ENCODE measurements at places on chromosomes 2 and 18. TPM values are rescaled to one million over a fixed set of nuclear protein-coding genes. Genes with fewer than 3 reads are reported as not detected.

The SMAD4 gene
- 72.7 TPM for total RNA-seq

The CHRNG gene
- total RNA-seq: not detected

The KCNK3 gene
- total RNA-seq: not detected

The ARMC9 gene
- 3.0 TPM for total RNA-seq

The OBSL1 gene
- 0.94 TPM for total RNA-seq

The FOXD4L1 gene
- not detected for total RNA-seq

The EVX2 gene
- not detected for total RNA-seq

The RNU2-63P gene
- 14.4 TPM for total RNA-seq

The TUBB8B gene
- not detected for total RNA-seq

The RNF125 gene
- total RNA-seq: 37.6 TPM

The EPB41L3 gene
- 0.88 TPM for total RNA-seq

The DOK1 gene
- total RNA-seq: 23.1 TPM

The L3MBTL4 gene
- 0.31 TPM for total RNA-seq

DNA sequence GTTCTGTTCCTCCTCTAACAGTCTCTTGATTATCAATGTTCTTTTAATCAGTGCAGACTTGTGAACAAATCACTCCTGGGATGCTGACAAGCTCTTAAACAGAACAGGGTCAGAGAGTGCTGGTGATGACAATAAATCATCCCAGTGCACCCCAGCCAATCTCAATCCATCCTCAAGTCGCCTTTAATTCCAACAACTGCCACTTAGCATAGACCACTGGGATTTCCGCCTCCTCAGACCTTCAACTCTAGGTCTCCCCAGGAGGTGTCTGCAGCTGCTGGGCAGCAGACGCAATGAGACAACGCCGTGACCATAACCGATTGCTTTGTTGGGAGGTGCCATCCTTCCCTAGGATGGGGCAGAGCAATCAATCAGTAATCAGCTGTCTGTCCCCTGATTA is 184.2 kb upstream of the ACAA2 start:
- no peak for DNase-seq

DNA sequence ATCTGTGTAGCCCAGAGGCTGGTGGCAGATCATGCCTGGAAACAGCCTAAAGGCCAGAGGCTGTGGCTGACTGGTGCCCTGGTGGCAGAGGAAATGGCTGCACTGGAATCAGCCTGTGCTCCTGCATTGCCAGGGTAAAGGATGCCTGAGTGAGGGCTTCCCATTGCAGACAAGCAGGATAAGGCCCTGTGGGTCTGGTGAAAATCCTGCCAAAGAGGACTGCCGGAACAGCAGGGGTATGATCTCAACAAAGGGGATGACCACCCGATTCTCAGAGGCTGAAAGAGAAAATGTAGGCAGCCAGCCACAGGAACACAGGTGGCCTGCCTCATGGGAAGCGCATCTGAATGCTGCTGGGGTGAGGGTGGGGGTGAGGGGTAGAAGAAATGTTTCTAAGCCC is 48.2 kb downstream of the FBXO48 start:
- no peak for DNase-seq

- DNase-seq: no peak
Measured at GRCh38 chr2:3324404-3325281, 53.0 kb downstream of the EIPR1 start.

DNA sequence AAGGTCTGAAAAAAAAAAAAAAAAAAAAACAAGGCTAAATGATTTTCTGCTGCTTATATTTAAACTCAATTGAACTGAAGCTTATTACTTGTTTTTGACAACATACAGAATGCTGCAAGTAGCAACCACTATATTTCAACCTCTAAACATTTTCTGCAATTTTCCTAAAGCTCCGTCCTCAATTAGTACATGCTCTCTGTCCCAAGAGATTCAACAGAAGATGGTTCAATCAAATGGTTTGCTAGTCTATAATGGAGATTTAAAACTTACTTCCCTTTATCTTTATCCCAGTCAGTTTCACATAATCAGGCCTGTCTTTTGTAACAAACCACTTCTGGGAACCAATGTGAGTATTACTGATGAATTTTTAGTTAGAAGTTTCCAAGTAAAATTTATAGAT is 485.1 kb upstream of the CDH7 start:
- no peak for DNase-seq

- DNase-seq: no peak
Measured at GRCh38 chr18:43122955-43123354, 7.5 kb upstream of the RIT2 start.

DNA sequence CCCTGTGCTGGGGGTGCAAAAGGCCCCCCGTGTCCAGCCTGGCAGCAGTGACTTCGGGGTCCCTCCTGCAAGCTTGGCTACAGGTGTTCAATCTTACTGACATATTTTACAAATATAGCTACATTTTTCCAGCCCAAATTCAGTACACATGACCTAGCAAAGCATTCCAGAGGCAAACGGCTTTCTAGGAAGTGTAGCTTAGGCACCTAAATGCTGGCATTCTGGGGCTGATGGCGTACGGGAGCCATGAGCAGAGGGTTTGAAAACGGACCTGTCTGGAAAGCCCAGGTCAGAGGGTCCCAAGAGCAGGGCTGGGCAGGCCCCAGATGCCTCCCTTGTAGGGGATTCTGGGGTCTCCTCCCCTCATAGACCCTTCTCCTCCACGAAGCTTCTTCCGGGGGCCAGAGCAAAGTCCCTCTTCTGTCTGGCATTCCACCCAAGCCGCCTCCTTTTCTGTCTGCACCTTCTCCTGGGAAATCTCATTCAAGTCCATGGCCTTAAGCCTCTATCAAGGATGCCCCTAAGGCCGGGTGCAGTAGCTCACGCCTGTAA is 63.3 kb upstream of the ASAP2 start:
- no peak for DNase-seq

DNA sequence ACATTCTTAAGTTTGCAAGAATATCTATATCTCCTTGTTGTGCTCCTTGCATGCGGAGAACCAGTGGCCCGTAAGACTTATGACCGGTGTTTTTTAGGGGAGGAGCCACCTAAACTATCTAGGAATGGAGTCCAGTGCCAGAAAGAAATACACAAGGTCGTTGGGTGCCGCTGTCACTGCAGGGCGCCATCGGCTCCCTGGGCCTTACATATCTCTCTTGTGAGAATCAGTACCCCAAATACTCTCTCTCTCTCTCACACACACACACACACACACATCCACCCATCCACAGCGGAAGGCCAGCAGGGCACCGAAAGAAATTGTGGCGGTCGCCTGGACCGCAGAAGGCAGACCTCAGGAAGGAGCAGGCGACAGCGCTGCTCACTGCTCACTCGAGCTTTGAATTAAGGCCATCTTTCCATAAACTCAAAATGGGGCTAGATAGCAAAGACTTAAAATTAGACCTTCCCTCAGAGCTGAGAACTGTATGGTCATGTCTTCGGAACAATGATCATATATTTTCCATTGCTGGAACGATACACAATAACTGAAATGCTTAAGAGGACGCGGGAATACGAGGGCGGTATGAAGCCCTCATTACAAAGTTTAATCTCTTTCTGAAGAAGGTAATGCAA is 10.4 kb downstream of the NR4A2 start:
- peak; percentile 42 for DNase-seq

DNA sequence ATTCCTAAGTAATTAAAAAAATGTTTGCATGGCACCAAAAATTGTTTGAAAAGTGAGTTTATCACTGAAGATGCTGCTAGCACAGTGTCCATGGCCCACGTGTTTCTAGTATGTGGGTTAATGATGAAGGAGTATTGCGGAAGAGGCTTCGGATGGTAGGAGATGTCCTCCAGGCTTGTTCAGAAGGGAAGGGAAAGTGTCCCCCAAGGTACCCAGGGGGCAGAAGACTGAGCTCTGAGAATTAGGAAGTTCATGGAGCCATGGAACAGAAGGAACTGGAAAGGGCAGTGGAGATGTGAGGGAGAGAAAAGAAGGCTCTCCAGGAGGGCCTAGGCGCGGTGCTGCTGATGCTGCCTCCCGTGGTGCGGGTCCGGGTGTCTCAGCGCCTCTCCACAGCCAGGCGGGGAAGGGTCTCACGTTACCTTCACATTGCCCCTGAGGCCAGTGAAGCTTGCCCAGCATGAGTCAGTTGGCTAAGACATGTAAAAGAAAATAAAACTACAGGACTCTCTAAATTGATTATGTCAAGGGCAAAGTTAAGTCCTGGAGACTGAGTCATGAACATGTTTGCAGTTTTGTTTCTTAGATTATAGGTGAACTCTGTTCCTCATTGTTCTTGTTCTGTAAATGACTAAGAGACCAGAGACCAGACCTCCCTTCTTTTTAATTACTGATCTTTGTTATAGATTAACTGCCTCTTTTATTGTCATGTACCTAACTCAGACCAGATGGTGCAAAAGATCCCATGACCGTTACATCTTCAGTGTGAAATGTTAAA is 89.0 kb downstream of the MTCL1 start:
- no peak for DNase-seq

DNA sequence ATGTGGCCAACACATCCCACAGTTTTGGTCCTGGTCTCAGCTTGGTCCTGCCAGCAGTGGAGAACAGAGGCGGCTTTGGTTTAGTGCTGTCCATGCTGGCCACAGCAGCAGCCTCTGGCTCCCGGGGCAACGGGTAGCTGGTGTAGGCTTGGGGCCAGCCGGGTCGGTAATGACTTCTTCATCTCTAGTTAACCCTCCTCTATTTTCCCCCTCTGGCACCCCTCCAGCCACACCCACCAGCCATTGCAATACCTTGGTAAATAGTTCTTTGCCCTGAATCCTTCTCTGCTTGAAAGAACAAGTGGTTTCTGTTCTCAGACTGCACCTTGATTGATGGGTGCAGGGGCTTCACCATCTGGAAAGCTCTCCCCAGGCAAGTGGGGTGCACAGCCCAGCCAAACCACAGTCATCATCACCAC is 31.7 kb upstream of the ZNF396 start:
- DNase-seq: no peak

GRCh38 chr2:240244543-240244942 is 104.1 kb upstream of the OTOS start:
- peak; percentile 7 for DNase-seq

DNA sequence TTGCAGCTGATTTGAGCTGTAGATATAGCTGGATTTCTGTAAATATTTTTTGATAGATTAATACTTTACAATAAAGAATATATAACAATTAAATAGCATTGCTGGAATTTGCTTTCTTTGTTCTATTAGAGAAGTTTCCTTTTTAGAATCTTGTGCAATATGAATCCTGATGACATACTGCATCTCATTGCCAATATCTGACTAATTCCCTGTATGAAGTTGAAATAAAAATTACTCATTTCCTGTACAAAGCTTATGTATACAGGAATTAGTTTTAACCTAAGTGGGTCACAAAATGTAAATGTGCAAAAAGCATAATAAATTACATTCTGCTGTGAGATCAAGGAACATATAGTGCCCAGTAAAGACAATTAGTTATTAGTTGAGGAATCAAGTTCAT is 72.8 kb upstream of the TMEFF2 start:
- DNase-seq: no peak

DNA sequence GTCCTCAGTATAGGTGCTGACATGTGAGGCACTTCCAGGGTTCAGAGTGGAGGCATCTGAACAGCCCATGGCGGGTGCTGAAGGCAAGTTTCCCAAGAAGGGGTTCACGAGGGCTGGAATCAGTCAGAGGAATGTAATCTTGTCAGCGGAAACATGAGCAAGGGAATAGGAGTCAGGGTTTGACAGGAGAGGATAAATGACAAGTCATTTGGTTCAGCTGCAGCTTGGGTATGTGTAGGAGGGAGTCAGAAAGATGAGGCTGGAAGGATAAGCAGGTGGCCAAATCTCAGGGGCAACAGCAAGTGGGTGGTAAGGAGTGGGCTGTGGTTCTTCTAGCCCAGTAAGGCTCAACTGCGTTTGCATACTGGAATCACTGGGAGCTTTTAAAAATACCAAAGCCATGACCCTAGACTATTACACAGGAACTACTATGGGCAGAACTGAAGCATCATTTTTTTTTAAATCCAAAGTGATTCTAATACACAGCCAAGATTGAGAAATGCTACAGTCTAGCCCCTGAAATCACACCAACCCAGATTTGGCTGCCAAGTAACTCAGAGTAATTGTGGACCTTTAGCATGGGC is 41.8 kb upstream of the NAB1 start:
- no peak for DNase-seq

- no peak for DNase-seq
Measured at GRCh38 chr2:236666646-236667204, 97.1 kb downstream of the ACKR3 start.

DNA sequence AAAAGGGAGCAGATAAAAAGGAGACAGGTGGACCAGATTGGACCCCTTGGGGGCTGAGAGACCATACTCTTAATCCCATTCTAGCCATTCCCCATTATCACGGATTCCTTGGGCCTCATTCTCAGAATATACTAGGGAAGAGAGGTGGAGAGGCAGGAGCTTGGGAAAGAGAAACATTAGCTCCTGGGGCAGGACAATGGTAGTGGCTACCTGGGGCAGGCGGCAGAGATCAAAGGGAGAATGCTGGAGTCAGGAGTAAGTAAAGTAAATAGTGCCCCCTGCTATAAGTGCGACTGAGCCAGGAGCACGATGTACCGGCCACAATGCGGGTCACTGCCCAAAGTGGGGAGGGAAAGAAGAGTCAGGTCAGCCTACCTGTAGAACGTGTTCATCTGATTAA is 20.4 kb upstream of the IHH start:
- no peak for DNase-seq

DNA sequence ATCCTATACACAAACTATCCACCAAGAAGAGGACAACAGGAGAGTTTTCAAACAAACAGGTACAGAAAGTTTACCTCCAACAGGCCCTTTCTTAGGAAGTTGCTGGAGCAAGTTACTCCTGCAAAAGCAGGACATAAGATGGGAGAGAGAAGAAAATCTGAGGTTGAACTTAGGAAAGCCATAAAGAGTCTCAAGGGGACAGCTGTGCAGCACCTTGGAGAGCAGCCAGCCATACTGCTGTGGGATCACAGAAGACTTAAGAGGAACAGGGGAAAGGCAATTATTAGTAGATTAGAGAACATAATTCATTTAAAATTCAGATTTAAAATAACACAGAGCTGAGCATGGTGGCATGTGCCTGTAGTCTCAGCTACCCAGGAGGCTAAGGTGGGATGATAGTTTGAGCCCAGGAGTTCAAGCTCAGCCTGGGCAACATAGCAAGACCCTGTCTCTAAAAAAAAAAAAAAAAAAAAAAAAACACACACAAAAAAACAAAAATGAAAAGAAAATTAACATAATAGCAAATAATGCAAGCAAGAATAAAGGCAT is 148.1 kb upstream of the SIX3 start:
- DNase-seq: no peak

GRCh38 chr2:160912276-160912675 is 248.0 kb upstream of the TANK start:
- DNase-seq: no peak

GRCh38 chr2:140064243-140064642 is 1284.1 kb upstream of the NXPH2 start:
- DNase-seq: no peak

DNA sequence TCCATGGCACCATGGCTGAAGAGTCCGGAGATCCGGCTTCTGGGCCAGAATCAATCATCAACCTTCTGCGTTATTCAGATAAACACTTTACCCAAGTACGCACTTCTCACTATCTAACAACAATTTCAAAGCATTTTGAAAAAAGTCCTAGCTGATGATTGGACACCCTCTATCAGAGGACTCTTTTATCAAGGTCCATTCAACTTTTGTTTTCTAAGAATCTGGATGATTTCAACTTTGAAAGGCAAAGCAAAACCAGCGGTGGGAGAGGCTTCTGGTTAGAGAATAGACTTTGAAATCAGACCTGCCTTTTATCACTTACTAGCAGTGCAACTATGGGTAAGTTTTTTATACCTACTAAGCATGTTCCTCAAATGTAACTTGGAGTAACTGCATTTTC is 293.6 kb upstream of the TNP1 start:
- no peak for DNase-seq
